ENCODE measurements at places on chromosomes 7 and 10.

DNA sequence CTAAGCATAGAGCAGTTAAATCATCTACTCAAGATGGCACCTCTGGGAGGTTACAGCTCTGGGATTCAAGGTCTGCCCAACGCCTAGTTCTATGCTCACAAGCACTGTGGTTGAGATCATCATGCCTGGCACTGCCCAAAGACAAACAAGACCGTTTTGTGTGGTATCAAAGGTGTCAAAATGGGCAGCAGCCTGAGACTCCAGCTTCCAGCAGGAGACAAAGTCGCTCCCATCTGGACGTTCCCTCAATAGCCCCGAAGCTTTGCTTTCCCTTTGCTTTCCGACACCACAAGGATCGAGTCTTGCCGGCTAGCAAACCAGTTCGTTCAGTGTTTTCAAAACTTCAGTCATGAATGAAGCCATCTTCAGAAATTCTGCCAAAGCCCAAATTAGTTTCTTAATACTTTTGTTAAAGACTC lies 5.1 kb downstream of the HABP2 start:
- no peak for DNase-seq

DNA sequence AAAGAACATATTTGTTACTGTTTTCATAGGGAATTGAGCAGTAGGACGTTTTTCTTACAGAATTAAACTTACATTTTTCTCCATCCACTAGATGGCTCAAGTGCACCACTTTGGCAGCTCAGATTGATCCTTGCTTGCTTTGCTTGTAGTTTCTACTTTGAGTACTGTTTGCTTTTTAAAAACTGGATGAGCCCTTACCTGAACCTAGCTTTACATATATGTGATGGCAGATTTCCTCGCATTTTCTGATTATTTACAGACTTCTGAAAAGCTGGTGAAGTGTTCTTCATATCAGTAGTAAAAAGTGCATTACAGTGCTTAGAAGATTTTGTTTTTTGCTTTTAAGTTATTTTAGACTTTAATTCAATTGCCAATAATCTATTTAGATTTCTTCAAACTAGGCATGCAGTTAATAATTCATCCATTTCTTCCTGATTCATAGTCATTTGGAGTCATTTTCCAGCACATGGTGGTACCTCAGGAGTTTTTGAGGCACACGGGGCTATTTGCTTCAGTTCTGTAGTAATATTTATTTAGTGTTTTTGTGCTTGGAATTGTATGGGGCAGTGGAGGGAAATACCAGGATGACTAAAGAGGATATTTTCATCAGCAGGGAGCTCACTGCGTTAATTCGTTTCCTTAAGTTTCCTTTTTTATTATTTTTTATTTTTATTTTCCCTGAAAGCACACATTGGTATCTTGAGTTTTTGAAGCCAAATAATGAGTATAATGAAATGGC lies 57.3 kb downstream of the MAPK8 start:
- peak; percentile 54 for DNase-seq

DNA sequence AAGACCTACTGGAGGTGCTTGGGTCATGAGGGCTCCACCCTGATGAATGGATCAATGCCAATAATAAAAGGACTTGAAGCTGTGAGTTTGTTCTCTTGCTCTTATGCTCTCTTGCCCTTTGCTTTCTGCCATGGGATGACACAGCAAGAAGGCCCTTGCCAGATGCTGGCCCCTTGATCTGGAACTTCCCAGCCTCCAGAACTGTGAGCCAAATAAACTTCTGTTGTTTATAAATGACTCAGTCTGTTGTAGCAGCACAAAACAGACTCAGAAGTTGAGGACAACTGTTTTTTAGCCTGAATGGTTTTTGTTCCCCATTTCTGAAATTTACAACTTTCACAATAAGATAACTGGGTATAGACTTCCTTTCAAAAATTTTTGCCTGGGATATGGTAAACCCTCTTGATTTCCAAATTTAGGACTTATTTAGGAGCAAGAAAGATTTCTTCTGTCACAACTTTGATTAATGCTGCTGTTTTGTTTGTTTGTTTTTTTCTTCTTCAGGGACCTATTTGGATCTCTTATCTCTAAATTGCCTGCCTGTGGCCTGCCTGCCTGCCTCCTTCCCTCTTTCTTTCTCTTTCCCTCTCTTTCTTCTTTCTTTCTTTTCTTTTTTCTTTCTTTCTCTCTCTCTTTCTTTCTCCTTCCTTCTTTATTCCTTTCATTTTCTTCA lies 12.1 kb downstream of the ENTPD1 start:
- DNase-seq, result no peak

DNA sequence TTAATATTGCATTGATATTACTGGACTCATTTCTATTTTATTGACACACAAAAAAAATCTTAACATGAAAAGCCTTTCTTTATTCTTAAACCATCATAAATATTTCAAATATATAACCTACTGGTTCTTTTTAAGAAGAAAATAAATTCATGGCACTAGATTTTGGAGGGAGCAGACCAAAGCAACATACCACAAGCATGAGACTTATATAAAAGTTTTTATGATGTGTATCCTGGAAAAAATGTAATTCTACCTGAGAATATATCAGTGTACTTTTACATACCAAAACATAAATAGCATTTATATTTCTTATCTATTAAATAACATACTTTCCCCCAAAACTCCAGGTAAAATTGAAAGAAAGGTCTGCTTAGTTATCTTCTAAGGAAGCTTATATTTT lies 508.2 kb upstream of the SEMA3D start:
- no peak for DNase-seq

DNA sequence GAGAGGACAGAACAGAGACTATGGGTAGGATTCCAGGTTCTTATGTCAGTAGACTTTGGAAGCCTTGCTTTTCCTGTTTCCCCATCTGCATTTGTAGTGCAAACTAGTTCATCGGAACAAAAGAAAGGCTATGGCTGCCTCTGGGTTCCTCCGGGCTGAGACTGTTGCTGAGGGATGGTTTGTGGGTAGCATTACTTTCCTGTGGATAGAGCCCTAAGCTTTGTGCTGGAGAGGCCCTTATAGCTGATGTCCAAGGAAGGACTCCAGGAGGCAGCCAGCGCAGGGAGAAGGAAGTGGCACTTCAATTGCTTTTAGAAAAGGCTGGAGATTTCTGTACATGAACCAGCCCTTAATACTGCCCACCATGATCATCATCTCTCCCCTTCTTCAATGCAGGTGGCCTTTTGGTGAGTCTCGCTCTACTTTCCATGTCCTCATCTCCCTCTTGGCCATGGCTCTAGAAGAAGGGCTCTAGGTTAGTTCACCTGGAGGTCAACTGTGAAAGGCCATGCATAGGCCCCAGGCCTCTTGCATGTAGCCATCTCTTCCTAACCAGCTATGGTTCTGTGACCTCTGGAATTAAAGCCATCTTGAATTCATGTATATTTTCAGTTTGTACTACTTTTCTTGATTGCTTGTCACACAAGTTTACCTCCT lies 15.4 kb downstream of the MXI1 start:
- DNase-seq, result no peak

DNA sequence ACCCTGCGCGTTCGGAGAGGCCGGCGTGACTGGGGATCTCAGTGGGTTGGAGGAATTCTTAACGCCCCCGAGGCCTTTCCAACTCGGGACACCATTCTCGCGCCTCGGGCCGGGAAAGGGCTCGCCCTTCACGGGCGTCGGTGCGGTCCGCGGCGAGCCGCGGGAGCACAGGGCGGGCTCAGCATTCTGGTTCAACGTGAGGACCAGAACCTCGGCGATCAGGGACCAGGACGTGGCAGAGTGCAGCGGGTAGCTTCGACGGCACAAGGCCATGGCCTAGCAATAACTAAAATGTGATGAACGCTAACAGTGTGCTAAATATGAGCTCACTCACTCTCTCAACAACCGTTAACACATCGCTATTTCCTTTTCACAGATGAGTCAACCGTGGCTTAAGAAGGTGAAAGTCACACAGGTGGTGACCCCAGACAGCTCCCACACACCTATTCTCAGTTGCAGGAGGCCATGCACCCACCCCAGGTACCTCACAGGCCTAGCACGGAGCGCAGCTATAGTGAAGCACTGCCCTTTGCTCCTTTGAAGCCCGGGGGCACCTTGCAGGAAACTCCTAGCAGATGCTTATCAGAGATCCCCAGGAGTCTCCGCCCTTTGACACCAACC lies 4.5 kb upstream of the EMX2 start:
- DNase-seq, result no peak

- no peak for DNase-seq
Observed at GRCh38 chr10:59633063-59633462, 76.6 kb downstream of the SLC16A9 start.

GRCh38 chr10:105615715-105616365 lies 974.8 kb downstream of the SORCS3 start:
- no peak for DNase-seq

DNA sequence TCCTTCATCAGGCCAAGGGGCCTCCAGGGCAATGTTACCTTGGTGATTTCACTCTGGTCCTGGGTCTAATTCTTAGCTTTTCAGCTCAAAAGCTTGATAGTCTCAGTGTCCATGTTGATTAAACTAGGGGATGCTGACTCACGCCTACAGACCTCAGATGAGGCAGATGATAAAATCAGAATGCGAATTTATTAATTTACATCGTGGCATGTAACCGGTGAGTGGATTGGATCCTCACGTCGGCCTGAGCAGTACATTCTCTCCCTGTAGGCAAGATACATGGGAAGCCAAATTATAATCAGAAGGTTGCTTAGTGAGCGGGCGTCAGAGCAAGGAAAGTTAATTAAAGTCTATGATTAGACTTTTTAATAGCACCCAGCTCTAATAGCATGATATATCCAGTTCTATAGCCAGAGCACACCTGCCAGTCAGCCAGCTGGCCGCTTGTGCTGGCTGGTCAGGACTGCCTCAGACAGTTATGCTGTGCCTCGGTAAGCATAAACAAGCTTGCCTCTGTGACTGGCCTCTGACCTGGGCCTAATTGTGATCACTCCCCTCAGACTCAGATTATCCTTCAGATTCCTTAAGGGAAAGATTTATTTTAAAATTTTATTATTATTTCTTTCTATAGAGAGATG lies 20.2 kb upstream of the CPA5 start:
- no peak for DNase-seq

- no peak for DNase-seq
Observed at GRCh38 chr10:122349758-122350369, 24.6 kb upstream of the PLEKHA1 start.

- DNase-seq, result no peak
Observed at GRCh38 chr10:22599048-22599561, 115.3 kb downstream of the PIP4K2A start.

GRCh38 chr10:82040336-82040735 lies 165.3 kb downstream of the NRG3 start:
- no peak for DNase-seq

- DNase-seq, result no peak
Observed at GRCh38 chr7:46850563-46851330, 731.2 kb downstream of the TNS3 start.

- DNase-seq, result no peak
Observed at GRCh38 chr10:98921316-98921715, 314.3 kb downstream of the HPSE2 start.

GRCh38 chr10:51007781-51008180 lies 66.5 kb upstream of the PRKG1 start:
- DNase-seq, result no peak

DNA sequence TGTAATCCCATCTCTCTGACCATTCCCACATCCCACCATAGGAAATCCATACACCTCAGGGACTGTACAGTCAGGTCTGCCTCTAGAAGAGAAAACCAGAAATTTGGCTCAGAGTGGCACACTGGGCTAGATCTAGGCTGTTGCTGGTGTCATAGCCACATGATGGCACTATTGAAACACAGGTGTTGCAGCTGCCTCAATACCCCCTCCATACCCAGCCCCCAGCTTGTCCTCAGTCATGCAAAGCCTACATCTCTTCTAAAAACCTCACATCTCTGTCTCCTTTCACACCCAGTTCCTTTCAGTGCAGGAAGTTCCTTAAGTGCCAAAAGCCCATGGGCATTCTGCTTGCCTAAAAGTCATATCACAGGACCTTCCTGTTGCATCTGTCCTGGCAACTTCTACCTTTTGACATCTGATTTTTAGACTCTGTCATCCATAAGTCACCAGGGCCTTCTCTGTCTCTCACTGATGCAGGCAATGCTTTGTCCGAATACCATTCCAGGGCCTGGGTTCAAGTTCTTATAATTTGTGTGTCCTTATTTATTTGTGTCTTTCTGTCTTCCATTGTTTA lies 27.0 kb upstream of the HIBADH start:
- peak; percentile 28 for DNase-seq

DNA sequence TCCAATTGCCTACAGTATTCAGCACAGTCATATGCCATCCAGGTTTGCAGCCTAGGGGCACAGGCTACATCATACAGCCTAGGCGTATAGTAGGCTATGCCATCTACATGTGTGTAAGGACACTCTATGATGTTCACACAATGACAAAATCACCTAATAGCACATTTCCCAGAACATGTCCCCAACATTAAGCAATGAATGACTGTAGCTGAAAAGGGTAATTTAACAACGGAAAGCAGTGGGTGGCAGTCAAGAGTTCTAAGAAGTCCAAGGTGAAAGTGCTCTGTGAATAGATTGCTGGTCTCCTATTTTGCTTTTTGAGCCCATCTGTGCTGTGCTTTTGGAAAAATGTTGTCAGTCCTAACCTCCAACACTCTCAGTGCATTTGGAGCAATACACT lies 162.6 kb downstream of the KLF6 start:
- no peak for DNase-seq

GRCh38 chr10:111179514-111179913 lies 102.7 kb downstream of the ADRA2A start:
- DNase-seq, result no peak

- DNase-seq, result no peak
Observed at GRCh38 chr10:97149079-97149531, 36.7 kb downstream of the SLIT1 start.

DNA sequence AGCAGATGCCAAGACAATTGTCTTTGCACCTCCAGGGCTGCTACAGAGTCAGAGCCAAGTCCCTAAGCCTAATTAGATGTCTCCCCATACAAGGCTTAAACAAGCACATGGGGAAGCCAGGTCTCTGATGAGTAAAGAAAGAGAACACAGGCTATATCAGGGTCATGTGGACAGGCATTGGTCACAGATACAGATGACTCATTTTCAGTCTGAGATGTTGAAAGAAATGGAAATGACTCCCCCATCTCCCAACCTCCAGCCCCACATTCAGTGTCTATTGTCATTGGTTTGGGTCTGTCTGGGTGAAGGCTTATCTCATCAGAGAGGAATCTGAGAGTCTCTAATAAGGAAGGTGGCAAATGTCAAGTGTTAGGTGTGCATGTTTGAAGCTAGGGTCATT lies 290.1 kb upstream of the KIAA1217 start:
- DNase-seq, result no peak

DNA sequence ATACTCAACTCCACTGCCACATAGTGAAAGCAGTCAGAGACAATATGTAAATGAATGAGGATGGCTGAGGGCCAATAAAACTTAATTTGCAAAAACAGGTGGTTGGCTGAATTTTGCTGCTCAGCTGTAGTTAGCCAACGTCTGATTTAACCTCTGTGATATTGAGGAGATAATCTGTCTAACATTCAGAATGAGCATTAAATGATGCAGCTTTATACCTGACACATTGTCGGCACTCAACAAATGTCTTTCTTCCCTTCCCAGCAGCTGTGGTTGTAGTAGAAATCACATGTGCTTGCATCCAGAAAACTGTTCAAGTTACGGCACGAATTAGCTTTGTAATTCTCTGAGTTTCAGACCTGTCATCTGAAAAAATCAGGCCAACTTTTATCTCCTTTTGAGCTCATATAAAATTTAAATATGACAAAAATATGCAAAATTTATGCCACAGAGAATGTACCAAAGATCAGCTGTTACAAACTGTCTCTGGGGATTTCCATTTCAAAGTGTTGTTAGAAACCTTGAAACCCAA lies 1239.7 kb downstream of the GATA3 start:
- no peak for DNase-seq

GRCh38 chr7:114862406-114862805 lies 59.5 kb upstream of the MDFIC start:
- no peak for DNase-seq
